ENCODE measurements at places on chromosomes 4 and X. TPM values are rescaled to one million over a fixed set of nuclear protein-coding genes. Genes with fewer than 3 reads are reported as not detected.

The PDCL2 gene
- total RNA-seq: not detected

DNA sequence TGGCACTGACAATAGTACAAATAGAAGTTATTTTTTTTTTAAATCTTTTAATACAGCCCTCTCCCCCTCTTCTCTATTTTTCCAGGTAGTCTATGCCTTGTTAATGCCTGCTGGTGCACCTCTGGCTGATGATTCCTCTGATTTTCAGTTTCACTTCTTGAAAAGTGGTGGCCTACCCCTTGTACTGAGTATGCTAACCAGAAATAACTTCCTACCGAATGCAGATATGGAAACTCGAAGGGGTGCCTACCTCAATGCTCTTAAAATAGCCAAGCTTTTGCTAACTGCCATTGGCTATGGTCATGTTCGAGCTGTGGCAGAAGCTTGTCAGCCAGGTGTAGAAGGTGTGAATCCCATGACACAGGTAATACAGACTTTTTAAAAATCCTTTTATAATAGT, 99.1 kb downstream of the USP9X start:
- DNase-seq: no peak

DNA sequence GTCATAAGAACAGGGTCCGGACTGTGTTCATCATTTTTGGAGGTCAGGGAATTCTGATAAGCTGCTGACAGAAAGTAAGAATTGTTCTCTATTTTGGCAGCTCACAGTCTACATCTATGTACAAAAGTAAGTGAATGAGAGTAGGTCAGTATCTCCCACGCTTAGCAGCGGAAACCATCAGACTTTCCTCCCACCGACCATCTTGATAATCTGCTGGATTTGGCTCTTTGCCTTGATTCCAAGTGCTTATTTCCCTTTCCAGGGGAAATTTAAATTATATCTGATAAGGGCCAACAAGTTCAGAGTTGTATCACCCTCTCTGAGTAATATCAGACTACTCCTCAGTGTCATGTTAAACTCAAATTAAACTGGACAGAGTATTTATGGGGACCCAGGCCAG, 118.0 kb downstream of the CAMK2D start:
- no peak for DNase-seq

The FAM47B gene
- total RNA-seq: not detected

The HPF1 gene
- total RNA-seq: 18.0 TPM

- no peak for DNase-seq
These were observed 88.4 kb downstream of the LRP2BP start for GRCh38 chr4:185307136-185307950.

The CHM gene
- 11.2 TPM for total RNA-seq

GRCh38 chrX:27968352-27968751, 12.9 kb downstream of the DCAF8L1 start:
- no peak for DNase-seq

- DNase-seq: no peak
These were observed 47.8 kb downstream of the ELF2 start for GRCh38 chr4:139129206-139129605.

The EXOC1 gene
- 26.6 TPM for total RNA-seq
